ENCODE measurements at places on chromosomes 6 and 20. TPM values are rescaled to one million over a fixed set of nuclear protein-coding genes. Genes with fewer than 3 reads are reported as not detected.

GRCh38 chr6:116012951-116013350 lies 47.7 kb downstream of the FRK start:
- H3K4me3 ChIP-seq = peak overlapping the region; percentile 48
- peaks cover 10% of the 10 kb centered on the region for H3K36me3 ChIP-seq
- DNase-seq = no peak
- H3K4me1 ChIP-seq = peaks cover 83% of the 10 kb centered on the region
- no peaks in the 10 kb centered on the region for H3K27me3 ChIP-seq

- no peak overlapping the region for H3K4me3 ChIP-seq
- H3K36me3 ChIP-seq = peaks cover 68% of the 10 kb centered on the region
These were observed 43.4 kb downstream of the MYH7B start for GRCh38 chr20:34999021-34999451.

DNA sequence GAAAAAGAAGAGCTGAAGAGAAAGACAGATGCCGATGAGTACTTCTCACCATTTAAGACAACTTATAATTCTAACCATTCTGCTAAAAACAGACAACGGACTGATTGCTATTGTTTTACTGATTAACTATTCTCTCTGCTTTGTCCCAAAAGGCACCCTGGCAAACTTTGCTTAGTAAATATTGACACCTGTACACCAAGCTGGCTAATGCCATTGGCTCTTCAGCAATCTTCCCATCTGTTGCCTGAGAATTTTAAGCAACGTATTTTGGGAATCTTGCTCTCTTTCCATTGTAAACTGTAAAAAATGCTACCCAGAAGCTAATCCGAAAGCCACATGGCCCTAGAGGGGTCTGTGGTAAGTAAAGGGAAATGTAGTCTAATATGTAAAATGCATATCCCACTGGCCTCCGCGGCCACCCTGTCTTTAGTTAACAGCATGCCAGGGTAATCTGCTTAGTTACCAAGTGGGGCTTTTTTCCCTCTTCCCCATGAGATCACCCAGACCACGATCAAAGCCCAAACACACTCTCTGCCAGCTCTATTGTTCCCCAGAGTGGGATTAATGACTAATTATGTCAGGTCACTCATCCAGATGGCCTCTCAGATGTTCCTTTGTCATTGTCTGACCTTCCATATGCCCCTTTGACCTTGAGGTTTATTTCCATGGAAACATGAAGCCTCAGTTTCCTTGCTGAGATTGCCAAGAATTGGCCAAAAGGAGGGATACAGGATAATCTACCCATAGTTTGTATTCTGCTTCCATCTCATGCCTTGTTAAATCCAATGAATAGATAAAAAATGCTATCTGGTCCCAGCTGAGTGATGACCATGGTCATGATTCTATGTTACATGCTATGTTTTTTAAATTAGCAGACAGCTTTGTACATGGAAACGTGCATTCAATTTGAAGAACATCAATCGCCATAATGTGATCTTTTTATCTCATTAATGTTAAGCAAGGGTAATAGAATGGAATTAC lies 216.4 kb upstream of the MCHR2 start:
- no peaks in the 10 kb centered on the region for H3K27me3 ChIP-seq
- H3K36me3 ChIP-seq = no peaks in the 10 kb centered on the region
- DNase-seq = no peak
- no peaks in the 10 kb centered on the region for H3K4me1 ChIP-seq
- no peak overlapping the region for H3K4me3 ChIP-seq

DNA sequence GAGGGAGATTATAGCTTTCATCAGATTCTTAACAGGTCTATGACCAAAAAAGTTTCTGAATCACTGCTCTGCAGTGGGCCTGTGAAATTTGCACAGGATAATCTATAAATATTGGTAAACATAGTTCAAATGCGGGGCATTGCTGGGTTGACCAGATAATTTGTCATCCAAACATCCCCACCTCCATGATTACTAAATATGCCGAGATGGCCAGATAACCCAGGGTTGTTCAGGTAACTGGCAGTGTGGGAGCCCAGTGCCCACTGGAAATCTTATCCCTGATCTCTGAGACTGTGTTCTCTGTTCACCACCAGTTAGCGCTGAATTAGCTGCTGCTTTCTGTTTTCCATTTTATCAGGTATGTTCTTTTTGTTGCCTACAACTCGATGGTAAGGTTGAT lies 21.4 kb downstream of the PTK7 start:
- no peaks in the 10 kb centered on the region for H3K27me3 ChIP-seq
- DNase-seq = no peak
- no peak overlapping the region for H3K4me3 ChIP-seq
- H3K4me1 ChIP-seq = peaks cover 49% of the 10 kb centered on the region
- peak overlapping the region; percentile 68 for H3K27ac ChIP-seq

- H3K4me1 ChIP-seq = no peaks in the 10 kb centered on the region
- H3K27me3 ChIP-seq = no peaks in the 10 kb centered on the region
- no peak overlapping the region for H3K27ac ChIP-seq
- peaks cover 5% of the 10 kb centered on the region for H3K36me3 ChIP-seq
- no peak overlapping the region for H3K4me3 ChIP-seq
These were observed 30.7 kb upstream of the IRF4 start for GRCh38 chr6:360764-361373.

AIF1 gene
- not detected for total RNA-seq

All from Calu3 (cell line).